ENCODE measurements at places on chromosomes 2 and 18.

- no peak for DNase-seq
- H3K36me3 ChIP-seq: no peaks in the 10 kb centered on the region
- H3K27ac ChIP-seq: no peak overlapping the region
- no peaks in the 10 kb centered on the region for H3K27me3 ChIP-seq
- H3K4me1 ChIP-seq: no peaks in the 10 kb centered on the region
These were observed 176.0 kb upstream of the NDUFV2 start for GRCh38 chr18:8926464-8926863.

DNA sequence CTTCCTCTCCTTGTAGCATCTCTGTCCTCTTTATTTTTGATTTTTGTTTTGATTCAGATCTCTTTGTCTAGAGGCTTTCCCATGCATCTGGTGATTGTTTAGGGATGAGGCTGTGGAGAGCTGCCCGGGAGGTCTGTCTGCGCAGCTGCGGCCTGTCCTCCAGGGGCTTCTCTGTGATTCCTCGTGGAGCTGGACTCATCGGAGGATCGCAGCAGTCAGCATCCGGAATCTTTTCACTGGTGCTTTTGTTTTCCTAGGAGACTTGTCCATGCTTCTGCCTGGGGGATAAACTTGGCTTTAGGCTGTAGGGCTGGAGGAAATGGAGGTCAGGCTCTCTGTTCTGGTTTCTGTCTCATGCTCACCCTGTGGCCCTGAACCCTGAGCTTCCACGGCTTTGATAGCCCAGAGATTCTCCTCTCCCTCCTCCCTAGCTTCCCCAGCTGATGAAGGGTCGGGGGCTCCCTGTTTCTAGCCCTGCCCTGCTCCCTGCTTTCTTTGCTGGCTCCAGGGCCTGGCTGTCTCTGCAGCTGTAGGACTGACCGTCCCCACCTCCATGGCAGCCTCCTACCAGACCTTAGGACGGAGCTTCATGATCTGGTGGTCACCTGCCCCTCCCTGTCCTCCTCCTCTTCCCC, 35.5 kb downstream of the ZNF532 start:
- DNase-seq: peak; percentile 35
- no peaks in the 10 kb centered on the region for H3K4me1 ChIP-seq
- H3K4me3 ChIP-seq: no peak overlapping the region

GRCh38 chr2:191061381-191061980, 47.5 kb upstream of the STAT1 start:
- H3K4me1 ChIP-seq: no peaks in the 10 kb centered on the region
- no peaks in the 10 kb centered on the region for H3K36me3 ChIP-seq
- no peaks in the 10 kb centered on the region for H3K27me3 ChIP-seq
- no peak overlapping the region for H3K4me3 ChIP-seq
- no peak overlapping the region for H3K27ac ChIP-seq
- DNase-seq: no peak

DNA sequence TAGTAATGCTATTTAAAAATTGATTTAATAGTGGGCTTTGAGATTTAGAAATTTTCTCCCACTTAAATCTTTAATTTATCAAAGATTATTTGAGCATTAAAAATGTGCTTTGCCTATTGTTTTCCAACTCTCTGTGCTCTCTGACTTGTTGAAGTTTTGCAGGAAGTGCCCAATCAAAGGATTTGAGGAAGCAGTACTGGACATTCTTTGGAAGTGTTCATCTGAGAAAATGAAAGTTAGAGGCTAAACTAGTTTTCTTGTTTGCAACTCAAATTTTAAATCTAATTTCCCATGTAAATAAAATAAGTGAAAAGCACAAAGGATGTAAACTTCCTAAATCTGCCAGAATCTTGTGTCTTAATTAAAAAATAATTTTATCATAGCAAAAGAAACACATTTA, 89.1 kb downstream of the CAMKMT start:
- no peaks in the 10 kb centered on the region for H3K36me3 ChIP-seq
- no peak overlapping the region for H3K4me3 ChIP-seq
- no peaks in the 10 kb centered on the region for H3K4me1 ChIP-seq

DNA sequence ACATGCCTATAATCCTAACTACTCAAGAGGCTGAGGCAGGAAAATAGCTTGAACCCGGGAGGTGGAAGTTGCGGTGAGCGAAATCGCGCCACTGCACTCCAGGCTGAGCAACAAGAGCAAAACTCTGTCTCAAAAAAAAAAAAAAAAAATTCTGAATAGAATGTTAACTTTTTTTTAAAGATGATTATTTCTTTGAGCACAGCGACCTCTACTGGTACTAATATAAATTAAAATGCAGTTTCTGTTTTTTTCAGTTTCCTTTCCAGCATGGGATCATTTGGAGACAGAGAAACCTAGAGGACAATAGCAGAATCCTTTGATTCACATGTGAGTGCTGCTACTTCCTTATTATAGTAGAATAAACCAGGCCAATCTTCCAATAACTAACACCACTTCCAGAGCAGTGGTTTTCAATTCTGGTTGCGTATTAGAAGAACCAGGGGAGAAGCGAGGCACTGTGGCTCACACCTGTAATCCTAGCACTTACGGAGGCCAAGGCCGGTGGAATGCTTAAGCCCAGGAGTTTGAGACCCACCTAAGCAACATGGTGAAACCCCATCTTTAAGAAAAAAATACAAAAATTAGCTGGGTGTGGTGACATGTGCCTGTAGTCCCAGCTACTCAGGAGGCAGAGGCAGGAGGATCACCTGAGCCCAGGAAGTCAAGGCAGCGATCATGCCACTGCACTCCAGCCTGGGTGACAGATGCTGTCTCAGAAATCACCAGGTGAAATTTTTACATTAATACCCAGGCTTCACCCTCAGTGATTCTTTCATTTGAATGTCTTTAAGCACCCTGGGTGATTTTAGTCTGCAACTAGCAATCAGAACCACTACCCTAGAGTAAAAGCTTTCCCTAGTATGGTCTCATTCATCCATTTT, 10.1 kb downstream of the SRSF7 start:
- H3K36me3 ChIP-seq: no peaks in the 10 kb centered on the region
- no peak for DNase-seq
- no peak overlapping the region for H3K27ac ChIP-seq

- no peak overlapping the region for H3K4me3 ChIP-seq
- H3K36me3 ChIP-seq: no peaks in the 10 kb centered on the region
- no peaks in the 10 kb centered on the region for H3K4me1 ChIP-seq
- no peak for DNase-seq
- no peaks in the 10 kb centered on the region for H3K27me3 ChIP-seq
These were observed 28.7 kb upstream of the HNMT start for GRCh38 chr2:137935591-137935990.

DNA sequence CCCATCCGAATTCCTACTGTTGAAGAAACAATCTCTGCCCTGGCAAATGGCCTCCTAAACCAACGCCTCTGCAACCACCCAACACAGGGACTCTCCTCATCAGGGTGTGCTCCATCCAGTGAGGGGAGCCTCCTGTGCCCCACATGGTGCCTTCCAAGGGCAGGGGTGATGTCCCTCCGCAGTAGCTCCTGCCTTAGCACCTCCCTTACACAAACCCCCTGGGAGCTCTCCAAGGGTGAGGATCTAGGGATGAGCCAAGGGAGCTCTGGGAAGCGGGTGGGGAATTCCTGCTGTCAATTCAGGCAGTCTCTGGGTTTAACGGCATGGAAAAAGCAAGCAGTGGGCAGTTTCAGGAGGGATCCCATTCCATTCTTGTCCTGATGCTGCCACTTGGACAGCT, 3.8 kb downstream of the GALNT14 start:
- H3K27ac ChIP-seq: no peak overlapping the region
- DNase-seq: no peak
- no peaks in the 10 kb centered on the region for H3K36me3 ChIP-seq
- H3K4me1 ChIP-seq: no peaks in the 10 kb centered on the region
- H3K27me3 ChIP-seq: no peaks in the 10 kb centered on the region

GRCh38 chr2:15640261-15640711, 48.6 kb downstream of the DDX1 start:
- no peaks in the 10 kb centered on the region for H3K36me3 ChIP-seq
- H3K27me3 ChIP-seq: no peaks in the 10 kb centered on the region
- H3K4me3 ChIP-seq: no peak overlapping the region

DNA sequence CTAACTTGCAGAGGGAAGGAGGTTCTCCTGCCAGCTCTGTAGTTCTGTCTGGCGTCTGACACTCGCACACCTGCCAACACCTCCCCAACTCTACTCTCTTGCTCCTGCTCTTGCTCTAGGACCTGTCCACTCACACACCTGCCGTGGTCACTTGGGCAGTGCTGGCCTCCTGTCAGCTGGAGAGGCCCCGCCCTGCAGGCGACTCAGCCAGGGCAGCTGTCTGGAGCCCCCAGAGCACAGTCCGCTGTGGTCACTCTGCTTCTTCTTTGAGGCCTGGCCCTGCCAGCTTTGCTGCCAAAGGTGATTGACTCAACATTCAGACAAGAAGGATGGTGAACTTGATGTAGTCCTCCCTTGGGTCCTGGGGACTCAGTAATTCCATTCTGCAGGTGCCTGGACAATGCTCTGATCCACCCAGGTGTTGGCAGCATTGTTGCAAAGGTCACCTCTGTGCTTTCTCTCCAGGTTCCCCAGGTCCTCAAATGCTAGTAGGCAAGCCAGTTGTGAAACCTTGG, 18.7 kb downstream of the TPO start:
- no peak overlapping the region for H3K27ac ChIP-seq
- H3K27me3 ChIP-seq: no peaks in the 10 kb centered on the region
- no peak for DNase-seq
- no peaks in the 10 kb centered on the region for H3K4me1 ChIP-seq

- no peaks in the 10 kb centered on the region for H3K36me3 ChIP-seq
- peak; percentile 10 for DNase-seq
- no peaks in the 10 kb centered on the region for H3K27me3 ChIP-seq
- no peaks in the 10 kb centered on the region for H3K4me1 ChIP-seq
- H3K27ac ChIP-seq: no peak overlapping the region
These were observed 20.1 kb upstream of the ALPI start for GRCh38 chr2:232435805-232436204.

GRCh38 chr18:79322441-79322840, 73.3 kb upstream of the NFATC1 start:
- no peaks in the 10 kb centered on the region for H3K27me3 ChIP-seq
- H3K27ac ChIP-seq: no peak overlapping the region
- no peaks in the 10 kb centered on the region for H3K4me1 ChIP-seq
- no peak overlapping the region for H3K4me3 ChIP-seq
- no peaks in the 10 kb centered on the region for H3K36me3 ChIP-seq
- DNase-seq: no peak

GRCh38 chr2:46119453-46119852, 177.8 kb upstream of the EPAS1 start:
- no peak overlapping the region for H3K27ac ChIP-seq
- DNase-seq: no peak

DNA sequence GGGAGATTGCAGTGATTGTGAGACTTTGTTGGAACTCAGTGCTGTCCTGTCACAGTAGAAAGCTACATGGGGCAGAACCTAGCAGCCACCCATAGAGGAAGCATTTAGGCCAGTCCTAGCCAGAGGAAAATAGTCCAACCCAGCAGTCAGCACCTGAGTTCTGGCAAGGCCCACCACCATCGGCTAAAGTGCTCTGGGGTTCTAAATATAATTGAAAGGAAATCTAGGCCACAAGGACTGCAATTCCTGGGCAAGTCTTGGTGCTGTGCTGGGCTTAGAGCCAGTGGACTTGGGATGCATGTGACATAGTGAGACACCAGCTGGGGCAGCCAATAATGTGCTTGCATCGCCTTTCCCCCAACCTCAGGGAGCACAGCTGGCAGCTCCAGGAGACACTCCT, 28.9 kb upstream of the ACTR2 start:
- H3K4me3 ChIP-seq: no peak overlapping the region
- no peak for DNase-seq
- no peaks in the 10 kb centered on the region for H3K36me3 ChIP-seq
- H3K27ac ChIP-seq: no peak overlapping the region

DNA sequence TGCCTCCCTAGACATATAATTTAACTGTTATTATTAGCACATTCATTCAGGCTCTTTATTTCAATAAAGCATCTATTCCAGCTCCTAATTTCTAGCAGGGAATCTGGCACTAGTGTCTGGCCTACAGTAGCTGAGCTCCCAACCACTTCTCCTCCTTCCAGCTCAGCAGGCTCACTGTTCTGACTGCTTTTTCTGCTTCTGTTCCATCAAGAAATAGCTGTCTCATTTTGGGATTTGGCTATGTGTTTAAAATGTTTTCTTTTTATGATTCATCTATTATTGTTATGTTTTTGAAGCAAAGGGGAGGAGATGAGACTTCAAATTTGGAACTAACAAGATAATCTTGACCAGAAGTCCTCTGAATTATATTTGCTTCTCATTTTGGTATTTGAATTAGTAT, 172.7 kb upstream of the SMAD7 start:
- H3K4me1 ChIP-seq: no peaks in the 10 kb centered on the region
- H3K27me3 ChIP-seq: no peaks in the 10 kb centered on the region
- H3K4me3 ChIP-seq: no peak overlapping the region
- DNase-seq: no peak
- no peak overlapping the region for H3K27ac ChIP-seq
- no peaks in the 10 kb centered on the region for H3K36me3 ChIP-seq

DNA sequence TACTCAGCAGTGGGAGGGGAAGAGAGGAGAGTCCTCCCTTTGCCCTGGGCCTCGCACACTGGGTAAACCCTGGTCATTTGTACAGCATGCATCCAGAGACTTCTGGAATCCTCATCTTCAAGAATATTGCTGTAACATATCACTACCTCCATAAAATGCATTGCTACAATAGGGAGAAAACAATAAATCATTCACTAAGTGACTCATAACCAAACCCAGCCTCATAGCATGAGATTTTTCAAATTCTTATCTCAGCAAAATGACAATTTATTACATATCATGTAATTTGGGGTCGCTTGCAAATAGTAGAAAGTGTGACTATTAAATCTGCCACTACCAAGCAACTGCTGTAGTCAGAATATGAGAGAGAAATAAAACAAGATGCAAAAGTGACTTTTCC, 189.4 kb downstream of the ALK start:
- no peak for DNase-seq
- H3K4me3 ChIP-seq: no peak overlapping the region
- H3K4me1 ChIP-seq: no peaks in the 10 kb centered on the region
- no peak overlapping the region for H3K27ac ChIP-seq
- H3K36me3 ChIP-seq: no peaks in the 10 kb centered on the region
- H3K27me3 ChIP-seq: no peaks in the 10 kb centered on the region

DNA sequence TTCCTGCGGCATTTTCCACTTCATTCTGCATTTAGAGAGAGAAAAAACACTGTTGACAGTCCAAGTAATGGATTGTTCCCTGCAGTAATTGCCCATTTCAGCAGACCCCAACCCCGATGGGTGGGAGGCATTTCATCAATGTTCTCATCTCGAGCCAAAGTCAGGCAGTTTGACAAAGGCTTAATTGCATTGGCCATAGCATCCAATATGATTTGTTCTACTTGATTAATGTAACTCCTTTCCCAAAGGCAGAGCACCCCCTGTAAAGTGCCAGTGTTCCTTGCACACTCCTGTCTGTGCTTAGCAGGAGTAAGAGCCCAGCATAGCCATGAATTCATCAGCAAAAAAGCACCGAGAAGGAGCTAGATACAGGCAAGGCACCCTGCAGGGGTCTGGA, 174.4 kb downstream of the SEPTIN10 start:
- no peaks in the 10 kb centered on the region for H3K4me1 ChIP-seq
- no peak overlapping the region for H3K4me3 ChIP-seq
- no peak overlapping the region for H3K27ac ChIP-seq
- no peaks in the 10 kb centered on the region for H3K36me3 ChIP-seq
- no peaks in the 10 kb centered on the region for H3K27me3 ChIP-seq

- DNase-seq: no peak
- no peak overlapping the region for H3K27ac ChIP-seq
- H3K36me3 ChIP-seq: no peaks in the 10 kb centered on the region
These were observed 73.6 kb upstream of the COL5A2 start for GRCh38 chr2:189252991-189253675.
